ENCODE measurements at places on chromosomes 16 and 17.

DNA sequence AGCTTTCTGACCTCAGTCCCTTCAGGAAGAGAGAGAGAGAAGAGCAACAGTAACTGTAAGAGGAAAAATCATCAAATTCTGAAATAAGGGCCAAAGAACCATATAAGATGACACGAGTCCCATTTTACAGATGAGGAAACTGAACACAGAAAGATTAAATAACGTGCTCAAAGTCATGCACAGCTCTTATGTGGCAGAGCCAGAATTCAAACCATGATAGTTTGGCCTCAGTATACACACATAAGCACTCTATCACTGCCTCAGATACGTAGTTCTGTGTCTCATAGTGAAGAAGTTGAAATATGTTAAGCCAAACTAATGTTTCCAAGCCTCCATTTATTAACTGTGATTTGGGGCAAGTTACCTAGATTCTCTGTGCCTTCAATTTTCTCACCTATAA lies 1.9 kb upstream of the ZNF19 start:
- no peak for DNase-seq

GRCh38 chr17:50003911-50004310 lies 8.9 kb upstream of the DLX3 start:
- DNase-seq: no peak

- no peak for DNase-seq
Measured at GRCh38 chr17:68599552-68600066, 1.6 kb downstream of the FAM20A start.

GRCh38 chr16:1159325-1159972 lies 6.5 kb downstream of the CACNA1H start:
- DNase-seq: peak; percentile 54

DNA sequence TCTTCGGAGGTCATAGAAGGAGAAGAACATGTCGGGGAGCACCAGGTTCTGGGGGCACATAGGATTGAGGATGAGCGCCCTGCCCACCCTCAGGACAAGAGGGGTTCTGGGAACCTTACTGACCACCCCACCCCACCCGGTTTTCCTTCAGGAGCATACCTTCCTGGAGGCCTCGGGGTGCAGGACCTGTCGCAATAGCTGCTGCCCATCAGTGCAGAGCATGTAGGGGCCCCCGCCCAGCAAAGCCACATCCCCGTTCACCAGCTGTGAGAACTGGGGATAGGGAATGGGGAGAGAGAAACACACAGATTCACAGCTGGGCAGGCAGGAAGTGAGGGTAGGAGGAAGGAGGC lies 2.1 kb downstream of the ESRP2 start:
- DNase-seq: no peak

DNA sequence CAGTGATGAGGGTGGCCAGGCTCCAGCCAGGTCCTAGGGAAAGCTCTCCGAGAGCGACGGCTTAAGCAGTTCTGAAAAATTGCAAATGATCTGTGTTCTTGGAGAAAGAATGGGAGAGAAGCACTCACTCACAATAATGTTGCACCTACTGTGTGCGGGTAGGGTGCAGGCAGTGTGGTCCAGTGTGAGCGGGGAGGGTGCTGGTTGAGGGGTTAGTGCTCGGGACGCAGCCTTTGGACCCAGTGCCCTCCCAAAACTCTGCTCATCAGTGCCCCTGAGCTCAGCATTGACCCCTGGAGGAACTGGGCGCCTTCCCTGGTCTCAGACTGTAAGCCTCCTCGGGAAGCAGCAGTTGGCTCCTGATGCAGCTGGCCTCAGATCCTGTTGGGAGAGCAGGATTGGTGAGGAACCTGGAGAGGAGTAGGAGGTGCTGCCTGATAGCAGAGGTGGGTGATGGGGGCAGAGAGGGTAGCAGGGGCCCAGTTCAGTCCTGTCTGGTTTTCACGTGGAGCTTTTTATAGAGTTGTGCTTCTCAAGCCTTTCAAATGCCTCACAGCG lies 23.6 kb upstream of the ZNF750 start:
- DNase-seq: no peak

GRCh38 chr17:16251043-16251442 lies 34.0 kb downstream of the PIGL start:
- no peak for DNase-seq

DNA sequence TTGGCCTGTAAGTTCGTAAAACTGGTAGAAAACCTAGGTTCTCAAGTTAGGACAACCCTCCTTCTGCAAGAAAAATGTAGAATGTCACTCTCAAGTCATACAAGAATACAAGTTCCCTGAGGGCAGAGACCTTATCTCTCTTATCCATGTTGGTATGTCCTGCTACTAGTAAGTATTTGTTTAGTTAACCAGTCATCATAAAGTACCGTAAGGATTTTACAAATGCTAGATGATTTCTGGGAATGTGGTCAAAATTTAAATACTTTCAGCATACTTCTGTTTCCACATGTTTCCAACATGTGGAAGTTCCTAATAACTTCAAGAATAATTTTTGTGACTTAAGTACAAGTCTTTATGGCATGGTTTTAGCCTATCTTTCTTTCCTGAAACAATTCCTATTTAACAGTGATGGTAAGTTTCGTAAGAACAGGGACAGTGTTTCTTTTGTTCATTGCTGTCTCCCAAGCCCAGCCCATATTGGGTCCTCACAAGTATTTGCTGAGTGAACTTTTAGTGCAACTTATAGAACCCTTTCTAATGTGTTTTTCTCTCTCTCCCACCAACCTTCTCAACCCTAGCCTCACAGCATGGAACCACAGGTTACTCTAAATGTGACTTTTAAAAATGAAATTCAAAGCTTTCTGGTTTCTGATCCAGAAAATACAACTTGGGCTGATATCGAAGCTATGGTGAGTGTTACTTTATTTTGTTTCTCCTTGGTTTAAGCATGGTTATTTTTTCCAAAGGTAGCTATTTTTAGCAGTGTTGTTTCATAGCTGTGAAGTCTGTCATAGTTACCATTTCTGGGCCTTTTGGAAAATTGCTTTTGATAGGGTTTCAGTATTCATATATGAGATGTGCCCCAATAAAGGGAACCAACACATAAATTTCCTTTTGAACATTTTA lies 4.5 kb downstream of the NBR1 start:
- no peak for DNase-seq

DNA sequence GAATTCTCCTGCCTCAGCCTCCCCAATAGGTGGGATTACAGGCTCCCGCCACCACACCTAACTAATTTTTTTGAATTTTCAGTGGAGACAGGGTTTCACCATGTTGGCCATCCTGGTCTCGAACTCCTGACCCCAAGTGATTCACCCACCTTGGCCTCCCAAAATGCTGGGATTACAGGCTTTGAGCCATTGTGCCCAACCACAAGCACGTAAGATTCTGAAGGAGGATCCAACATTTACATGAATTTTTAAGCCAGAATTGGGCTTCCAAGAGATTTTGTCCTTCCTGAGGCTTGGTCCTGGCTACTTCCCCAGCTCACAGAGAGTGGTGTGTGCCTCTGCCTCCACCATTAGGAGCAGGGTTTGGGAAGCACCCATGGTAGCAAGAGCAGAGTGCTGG lies 11.1 kb downstream of the G6PC3 start:
- DNase-seq: no peak

DNA sequence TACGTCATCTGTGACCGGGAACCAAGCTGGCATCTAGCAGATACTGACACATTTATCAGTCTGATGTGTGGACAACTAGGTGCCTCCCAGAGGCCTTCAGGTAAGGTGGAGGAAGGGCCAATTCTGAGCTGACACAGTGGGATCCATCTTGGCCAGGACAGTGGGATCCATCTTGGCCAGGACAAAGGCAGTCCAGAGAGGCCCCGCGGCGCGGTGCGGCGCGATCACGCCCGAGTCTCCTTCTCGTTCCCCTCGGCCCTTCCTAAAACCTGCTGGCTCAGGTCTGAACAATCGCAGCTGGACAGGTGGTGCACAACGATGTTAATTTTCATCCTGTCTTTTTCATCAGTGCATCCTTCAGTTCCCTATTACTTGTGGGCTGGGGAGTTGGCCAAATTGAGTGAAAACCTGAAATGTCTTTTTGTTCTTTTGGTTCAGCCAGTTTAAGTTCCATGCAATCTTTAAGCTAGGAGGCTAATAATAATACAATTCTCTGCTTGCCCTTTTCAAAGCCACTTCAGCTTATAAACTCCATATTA lies 486 bp upstream of the WSB1 start:
- no peak for DNase-seq

DNA sequence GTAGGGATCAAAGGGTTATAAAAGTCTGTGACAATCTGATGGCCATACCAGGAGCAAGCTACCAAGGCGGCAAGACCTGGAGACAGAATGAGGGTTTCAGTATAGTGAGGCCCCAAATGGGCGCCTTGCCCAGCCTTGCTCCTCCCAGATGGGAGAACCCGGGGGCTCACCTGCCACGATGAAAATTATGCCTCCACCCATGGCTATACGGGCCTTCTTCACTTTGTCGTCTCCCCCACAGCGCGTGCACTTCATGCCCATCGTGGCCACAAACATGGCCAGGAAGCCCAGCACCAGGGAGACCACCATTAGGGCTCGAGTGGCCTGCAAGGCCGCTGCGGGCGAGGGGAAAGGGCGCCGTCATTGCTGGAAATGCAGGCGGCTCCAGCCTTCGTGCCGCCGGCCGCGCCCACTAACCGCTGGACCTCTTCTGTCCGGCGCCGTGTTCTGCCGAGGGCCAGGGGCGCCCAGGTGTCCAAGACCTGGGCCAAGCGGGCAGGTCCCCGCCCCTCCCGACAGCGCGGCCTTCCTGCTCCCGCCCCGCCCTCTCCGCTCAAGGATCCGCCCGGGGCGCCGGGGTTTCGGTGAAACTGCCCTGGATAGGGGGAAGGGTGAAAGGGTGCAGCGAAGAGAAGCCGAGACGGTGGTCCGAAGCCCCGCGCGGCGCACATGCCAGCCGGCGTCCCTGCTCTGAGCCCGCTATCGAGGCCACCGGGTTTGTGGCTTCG lies 1.5 kb downstream of the CLDN7 start:
- DNase-seq: peak; percentile 14

DNA sequence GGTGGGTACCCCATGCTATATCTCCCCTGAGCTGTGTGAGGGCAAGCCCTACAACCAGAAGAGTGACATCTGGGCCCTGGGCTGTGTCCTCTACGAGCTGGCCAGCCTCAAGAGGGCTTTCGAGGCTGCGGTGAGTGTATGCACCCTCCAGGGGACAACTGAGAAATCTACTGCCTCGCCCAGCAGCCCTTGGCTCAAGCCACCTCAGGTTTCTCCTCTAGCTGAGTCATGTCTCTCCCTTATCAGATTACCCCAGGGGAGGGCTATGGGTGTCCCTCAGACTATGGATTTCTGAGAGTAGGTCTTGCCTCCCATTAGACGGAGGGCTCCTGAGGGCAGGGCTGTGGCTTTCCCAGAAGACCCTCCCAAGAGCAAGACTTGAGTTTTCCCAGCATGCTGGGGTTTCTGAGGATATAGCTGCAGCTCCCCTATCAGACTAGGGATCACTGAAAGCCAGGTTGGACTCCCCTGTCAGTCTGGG lies 6.7 kb downstream of the NEK8 start:
- DNase-seq: no peak

GRCh38 chr17:75880266-75880665 lies 1.9 kb upstream of the TRIM47 start:
- no peak for DNase-seq

- no peak for DNase-seq
Measured at GRCh38 chr17:14058051-14058450, 11.3 kb upstream of the COX10 start.

DNA sequence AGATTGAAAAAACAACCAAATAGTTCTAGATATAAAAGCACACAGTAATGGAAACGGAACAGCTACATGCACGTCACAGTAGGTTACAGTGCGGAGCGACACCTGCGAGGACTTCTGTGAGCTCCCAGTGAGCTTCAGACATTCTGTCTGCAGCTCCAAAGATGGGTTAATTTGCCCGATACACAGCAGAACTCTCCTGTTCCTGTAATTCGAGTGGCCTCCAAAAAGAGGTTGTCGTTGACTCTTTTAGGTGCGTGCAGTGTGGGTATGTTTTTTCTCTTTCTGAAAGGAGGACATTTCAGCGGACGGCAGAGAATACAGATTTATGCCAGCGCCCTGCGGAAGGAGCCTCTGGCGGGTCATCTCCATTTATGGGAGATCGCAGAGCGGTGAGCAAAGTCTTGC lies 2.9 kb downstream of the OR1F1 start:
- no peak for DNase-seq

DNA sequence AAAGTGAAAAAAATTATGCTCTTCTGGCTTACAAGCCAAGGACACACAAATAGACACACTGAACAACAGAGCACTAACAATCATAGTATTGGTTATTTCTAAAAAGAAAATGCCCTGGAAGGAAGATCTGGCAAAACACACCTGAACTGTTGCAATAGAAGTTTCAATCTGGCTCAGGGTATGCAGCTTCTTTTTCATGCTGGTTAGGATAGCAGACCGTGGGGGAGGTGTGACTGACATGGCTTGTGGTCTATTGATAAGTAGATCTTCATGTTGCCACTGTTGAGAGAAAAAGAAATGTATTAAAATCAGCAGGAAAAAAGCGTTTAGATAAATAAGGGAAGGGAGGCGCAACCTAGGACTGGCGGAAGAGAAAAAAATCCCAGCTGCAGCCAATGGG lies 26.5 kb upstream of the ARL6IP1 start:
- DNase-seq: no peak

DNA sequence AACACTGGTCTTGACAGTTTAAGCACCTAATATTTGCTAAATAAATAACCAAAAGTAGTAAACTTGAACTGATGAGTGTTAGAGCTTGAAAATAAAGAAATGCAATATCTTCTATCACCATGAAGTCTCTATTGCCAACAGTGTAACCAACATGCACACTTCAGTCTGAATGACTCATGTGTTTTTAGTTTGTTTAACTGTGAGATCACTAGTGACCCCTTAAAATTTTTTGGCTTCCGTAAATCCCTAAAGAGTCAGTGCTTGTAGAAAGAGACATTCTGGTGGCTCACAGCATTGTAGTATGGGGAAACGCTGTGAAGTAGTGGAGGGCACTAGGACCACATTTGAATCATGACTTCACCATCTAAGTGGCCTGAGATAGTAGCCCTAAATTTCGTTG lies 341.1 kb downstream of the PMP22 start:
- DNase-seq: no peak

- peak; percentile 38 for DNase-seq
Measured at GRCh38 chr17:6381526-6382465, 53.1 kb downstream of the AIPL1 start.

- no peak for DNase-seq
Measured at GRCh38 chr17:56756536-56756935, 77.2 kb downstream of the C17orf67 start.

DNA sequence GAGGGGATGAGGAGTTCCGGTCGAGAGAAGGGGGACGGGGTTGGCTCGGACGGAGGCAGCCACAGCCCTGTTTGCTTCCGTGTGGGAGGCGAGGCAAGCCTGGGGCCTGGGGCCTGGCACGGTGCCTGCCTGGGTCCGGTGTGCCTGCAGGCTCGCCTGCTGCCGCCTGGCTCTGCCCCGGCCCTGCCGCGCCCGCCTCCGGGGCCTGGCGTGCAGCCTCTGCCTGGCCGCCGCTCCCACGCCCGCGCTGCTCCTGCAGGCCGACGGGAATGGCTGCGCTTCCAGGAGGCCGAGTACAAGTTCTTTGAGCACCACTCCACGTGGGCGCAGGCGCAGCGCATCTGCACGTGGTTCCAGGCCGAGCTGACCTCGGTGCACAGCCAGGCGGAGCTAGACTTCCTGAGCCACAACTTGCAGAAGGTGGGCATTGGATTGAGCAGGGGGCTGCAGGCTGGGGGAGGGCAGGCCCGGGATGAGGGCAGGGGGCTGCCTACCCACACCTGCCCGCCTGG lies 53.1 kb downstream of the MRC2 start:
- no peak for DNase-seq

- no peak for DNase-seq
Measured at GRCh38 chr16:69270395-69270794, 40.8 kb upstream of the VPS4A start.

- DNase-seq: peak; percentile 55
Measured at GRCh38 chr16:85613604-85614337, 649 bp downstream of the GSE1 start.

GRCh38 chr16:2798723-2799204 lies 494 bp downstream of the PRSS41 start:
- no peak for DNase-seq
